ENCODE measurements at places on chromosomes 7 and 10.
A peak's percentile ranks its signal among the peaks of the same experiment; 100 is the strongest.

- DNase-seq, result no peak
Measured at GRCh38 chr10:123883673-123884320, 7.8 kb downstream of the CPXM2 start.

DNA sequence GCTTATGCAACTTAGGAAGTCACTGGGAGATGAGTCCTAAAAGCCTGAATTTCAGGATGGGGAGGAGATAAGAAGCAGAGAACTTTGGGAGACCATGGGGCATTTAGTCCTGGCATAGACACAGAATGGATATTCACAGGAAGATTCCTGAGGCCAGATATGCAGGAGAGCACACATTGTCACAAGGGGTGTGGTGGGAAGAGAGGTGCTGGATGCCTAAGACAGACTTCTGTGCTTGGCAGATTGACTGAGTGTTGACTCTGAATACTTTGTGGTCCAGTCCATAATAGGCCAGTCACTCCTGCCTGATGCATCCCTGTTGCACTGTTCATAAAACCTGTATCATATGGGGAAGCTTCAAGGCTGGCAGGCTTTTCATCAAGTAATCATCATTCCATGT, 18.5 kb downstream of the SRI start:
- DNase-seq, result no peak

- no peak for DNase-seq
Measured at GRCh38 chr7:111558991-111559390, 3.3 kb downstream of the IMMP2L start.

GRCh38 chr10:102422545-102423129, 2.0 kb downstream of the FBXL15 start:
- DNase-seq, result peak; percentile 71

- DNase-seq, result peak; percentile 38
Measured at GRCh38 chr7:6637544-6638229, 569 bp downstream of the ZNF316 start.

DNA sequence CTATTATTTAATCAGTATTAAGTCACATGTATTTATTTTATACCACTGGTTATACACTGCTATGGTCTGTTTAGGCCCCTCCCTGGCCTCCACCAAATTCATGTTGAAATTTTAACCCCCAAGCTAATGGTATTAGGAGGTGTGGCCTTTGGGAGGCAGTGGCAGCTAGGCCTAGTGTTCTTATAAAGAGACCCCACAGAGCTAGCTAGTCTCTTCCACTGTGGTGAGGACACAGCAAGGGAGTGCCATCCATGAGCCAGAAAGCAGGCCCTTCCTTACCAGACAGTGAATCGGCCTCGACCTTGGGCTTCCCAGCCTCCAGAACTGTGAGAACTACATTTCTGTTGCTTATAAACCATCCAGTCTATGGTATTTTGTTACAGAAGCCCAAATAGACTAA, 28.7 kb downstream of the RBM48 start:
- no peak for DNase-seq

DNA sequence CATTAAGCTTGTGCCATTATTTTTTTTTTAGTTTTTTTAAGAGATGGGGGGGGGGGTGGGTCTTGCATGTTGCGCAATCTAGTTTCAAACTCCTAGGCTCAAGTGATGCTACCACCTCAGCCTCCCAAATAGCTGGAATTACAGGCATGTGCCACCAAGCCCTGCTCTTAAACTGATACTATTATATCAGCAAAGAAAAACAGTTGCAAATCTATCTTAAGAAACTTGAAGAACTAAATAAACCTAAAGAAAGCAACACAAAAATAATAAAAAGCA, 47.5 kb downstream of the BRAF start:
- peak; percentile 9 for DNase-seq

DNA sequence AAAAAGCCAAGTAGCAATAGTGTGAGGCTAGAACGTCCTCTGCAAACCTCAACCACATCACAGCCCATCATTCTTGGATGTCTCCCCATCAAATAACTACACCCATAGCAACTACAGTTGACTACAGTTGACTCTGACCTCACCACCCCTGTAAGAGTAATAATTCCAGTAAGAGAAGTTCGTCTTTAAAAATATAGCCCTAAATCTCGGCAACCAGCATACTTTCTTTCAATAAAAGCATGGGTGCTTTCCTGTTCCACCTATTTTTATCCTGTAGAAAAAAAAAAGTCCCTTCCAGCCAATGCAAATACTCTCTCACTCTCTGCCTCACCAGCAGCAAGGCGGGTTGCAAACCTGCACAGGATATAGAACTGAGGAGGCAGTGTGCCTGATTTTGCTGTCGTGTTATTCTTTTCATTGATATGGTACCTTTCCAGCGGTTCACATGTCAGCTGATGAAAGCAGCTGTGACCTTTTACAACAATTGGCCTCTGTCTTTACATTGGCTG, 187.5 kb upstream of the NFE2L3 start:
- DNase-seq, result no peak

DNA sequence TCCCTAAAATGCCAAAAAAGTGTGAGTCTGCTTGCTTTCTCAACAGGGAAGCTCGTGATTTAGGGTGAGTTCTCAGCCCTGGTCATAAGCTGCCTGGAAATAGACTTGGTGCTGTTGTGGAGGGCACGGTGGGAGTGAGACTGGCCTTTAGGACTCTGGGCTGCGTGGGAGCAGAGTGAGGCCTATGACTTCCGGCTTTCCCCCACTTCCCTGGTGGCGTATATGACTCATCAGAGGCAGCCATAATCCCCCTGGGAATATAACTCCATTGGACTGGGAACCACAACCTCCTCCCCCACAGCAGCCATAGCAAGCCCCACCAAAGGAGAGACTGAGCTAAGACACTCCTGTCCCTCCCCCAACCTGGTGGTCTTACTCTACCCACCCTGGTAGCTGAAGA, 95.0 kb downstream of the PON1 start:
- DNase-seq, result peak; percentile 22

DNA sequence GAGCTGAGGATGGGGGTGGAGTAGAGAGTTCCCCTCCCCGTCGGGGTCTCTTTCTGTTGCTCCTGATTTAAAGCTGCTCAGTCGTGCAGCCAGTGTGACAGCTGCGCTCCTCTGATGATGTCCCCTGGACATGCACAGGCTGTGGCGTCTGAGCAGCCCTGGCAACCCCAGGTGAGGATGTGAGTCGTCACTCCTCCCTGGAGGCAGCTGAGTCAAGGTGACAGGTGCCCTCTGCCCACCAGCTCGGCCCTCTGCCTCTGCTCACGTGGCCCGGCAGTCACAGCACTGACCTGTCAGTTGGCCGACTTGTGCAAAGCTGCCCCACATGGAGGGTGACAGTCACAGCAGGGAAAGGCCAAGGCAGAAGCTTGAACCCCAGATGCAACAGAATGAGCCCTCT, 33.9 kb downstream of the ANXA8 start:
- no peak for DNase-seq

DNA sequence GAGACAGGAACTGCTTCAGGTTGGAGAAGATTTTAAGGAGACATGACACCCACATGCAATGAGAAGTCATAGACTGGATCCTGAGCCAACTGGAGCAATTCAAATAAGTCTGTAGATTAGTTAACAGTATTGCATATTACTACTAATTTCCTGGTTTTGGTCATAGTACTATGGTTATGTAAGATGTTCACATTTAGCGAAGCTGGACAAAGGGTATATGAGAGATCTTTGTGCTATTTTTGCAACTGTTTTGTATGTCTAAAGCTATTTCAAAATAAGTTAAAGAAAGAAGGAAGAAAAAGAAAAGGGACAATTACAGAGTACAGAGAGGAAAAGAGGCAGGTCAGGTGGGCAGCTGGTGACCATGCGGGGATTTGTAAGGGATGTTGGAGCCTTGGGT, 116.5 kb upstream of the SVIL start:
- no peak for DNase-seq

GRCh38 chr10:3287572-3288445, 115.2 kb upstream of the PITRM1 start:
- DNase-seq, result no peak
